ENCODE measurements at places on chromosomes 1 and 21. TPM values are rescaled to one million over a fixed set of nuclear protein-coding genes. Genes with fewer than 3 reads are reported as not detected.

DPM3 gene
- 46.5 TPM for total RNA-seq

DNA sequence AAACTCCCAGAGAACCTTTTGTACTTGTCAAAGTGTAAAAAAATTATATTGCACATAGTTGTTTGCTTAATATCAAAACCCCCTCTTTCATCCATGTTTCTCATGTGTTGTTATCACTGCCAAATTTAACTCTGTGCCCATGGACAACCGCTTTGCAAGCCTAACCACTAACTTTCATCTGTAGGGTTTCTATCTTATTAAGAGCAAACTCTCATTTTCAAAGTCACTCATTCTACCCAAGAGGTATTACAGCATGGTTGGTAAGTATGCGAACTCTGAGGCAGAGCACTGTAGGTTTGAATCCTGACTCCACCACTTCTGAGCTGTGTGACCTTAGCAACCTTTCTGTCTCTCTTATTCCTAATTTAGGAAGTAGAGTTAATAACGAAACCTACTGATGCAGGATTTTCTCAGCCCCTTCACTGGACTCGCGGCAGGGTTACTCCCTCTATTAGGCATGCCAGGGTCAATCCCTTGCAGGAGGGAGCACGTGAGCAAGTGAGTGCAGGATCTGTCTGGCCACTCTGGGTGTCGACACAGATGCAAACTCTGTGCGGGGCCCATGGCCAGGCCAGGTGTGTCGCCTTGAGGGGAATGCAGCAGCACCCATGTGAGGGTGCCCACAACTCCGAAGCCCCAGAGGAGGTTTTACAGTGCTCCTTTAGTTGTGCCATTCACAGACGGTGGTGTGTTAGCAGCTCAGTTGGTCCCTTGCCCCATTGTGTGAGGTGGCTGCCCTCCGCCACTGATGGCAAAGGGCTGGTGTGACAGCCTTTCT is 361.5 kb upstream of the ADGRL2 start:
- no peaks in the 10 kb centered on the region for H3K4me1 ChIP-seq
- H3K4me3 ChIP-seq = no peak overlapping the region
- no peaks in the 10 kb centered on the region for H3K27me3 ChIP-seq
- no peak for DNase-seq

DNA sequence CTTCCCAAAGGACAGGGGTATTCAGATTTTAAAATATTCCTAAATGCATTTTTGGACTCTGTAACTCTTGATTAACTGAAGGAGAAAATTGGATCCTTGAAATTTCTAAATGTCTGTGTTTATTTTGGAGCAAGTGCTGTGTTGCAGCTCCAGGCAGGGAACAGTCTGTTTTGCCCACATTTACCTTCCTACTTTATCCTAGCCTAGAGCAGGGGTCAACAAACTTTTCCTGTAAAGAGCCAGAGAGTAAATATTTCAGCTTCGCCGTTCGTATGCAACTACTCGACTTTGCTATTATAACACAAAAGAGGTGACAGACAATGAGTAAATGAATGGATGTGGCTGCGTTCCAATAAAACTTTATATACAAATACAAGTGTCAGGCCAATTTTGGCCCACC is 402.2 kb downstream of the GPATCH2 start:
- no peak overlapping the region for H3K4me3 ChIP-seq
- H3K36me3 ChIP-seq = no peaks in the 10 kb centered on the region
- no peaks in the 10 kb centered on the region for H3K4me1 ChIP-seq
- no peak for DNase-seq

DNA sequence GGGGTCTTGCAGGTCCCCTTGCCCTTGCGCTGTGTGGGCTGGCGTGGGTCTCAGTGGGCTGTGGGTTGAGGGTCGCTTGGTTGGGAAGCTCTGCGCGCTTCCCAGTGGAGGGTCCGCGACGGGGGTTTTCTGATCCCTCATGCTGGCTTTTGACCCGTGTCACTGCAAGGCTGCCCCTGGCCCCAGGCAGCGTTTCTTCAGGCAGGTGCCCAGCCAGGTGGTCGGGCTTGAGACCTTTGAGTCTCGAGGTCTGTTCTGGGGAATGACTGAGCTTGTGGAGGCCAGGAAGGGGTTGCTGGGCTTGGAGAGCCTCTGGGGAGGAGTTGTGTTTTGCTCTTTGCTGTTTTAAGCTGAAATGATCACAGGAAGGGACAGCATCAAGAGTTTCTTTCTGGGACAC is 5.3 kb downstream of the SKI start:
- peaks cover 91% of the 10 kb centered on the region for H3K4me1 ChIP-seq
- no peaks in the 10 kb centered on the region for H3K36me3 ChIP-seq
- no peaks in the 10 kb centered on the region for H3K27me3 ChIP-seq
- peak overlapping the region; percentile 93 for H3K27ac ChIP-seq
- no peak for DNase-seq

DNA sequence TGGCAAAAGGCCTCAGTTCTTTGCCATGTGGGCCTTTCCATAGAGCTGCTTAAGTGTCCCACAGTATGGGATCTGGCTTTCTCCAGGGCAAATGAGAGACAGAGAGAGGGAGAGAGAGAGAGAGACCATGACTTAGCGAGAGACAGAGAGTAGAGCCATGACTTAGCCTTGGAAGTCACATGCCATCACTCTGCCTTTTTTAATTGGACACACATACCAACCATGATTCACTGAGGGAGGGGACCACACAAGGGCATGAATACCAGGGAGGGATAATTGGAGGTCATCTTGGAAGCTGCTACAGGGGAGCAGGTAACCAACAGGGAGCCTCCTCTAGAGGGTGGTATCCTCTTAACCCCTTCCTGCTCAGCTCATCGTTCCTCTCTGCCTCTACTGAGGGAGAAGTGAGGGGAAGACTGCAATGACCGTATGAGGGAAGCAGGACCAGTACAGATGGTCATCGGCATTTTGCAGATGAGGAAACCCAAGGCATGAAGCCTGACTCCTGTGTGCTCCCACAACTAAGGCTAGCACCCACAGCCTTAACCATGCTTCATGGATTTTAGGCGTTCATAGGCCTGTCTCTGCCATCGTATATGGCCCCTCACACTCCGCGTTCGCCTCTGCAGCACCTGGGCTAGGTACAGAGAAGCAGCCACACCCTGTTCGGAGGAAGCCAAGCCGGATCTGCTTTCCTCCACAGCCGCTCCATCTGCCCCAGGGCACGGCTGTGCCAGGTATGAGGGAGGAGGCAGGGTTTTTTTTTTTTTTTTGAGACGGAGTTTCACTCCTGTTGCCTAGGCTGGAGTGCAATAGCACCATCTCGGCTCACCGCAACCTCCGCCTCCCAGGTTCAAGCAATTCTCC is 38.6 kb downstream of the MEF2D start:
- H3K27ac ChIP-seq = peak overlapping the region; percentile 52
- peaks cover 21% of the 10 kb centered on the region for H3K36me3 ChIP-seq
- no peaks in the 10 kb centered on the region for H3K27me3 ChIP-seq
- no peak overlapping the region for H3K4me3 ChIP-seq
- no peaks in the 10 kb centered on the region for H3K4me1 ChIP-seq

FOXE3 gene
- not detected for total RNA-seq

GRCh38 chr1:119711804-119712341 is at the start of gene PHGDH:
TSS of gene PHGDH (plus strand) at chr1:119711934. CDS start at chr1:119712023, 89 bp downstream.
- H3K36me3 ChIP-seq = no peaks in the 10 kb centered on the region
- peak; percentile 78 for DNase-seq
- H3K4me3 ChIP-seq = peak within 1 kb of the TSS; percentile 46
- H3K27me3 ChIP-seq = no peaks in the 10 kb centered on the region
- peak within 1 kb of the TSS; percentile 70 for H3K27ac ChIP-seq

DNA sequence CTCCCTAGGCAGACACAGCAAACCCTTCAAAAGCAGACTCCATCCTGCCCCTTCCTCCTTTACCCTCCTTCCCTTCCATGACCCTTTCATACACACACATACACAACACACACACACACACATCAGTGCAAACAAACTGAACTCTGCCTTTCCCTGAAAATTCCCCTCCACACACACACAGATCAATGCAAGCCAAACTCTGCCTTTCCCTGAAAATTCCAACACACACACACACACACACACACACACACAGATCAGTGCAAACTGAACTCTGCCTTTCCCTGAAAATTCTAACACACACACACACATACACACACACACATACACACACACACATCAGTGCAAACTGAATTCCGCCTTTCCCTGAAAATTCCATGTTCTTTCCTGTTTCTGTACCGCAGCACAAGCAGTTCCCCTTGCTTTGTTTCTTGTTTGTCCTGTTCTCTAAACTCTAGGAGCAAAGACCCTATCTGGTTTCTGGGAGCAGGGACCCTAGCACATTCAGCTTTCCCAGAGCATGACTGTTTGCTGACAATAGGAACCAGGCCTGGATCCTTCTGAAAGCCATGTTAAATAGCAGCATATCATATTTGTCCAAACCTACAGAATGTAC is 91.0 kb downstream of the PTPN14 start:
- no peaks in the 10 kb centered on the region for H3K4me1 ChIP-seq
- no peak overlapping the region for H3K27ac ChIP-seq
- no peak overlapping the region for H3K4me3 ChIP-seq
- H3K27me3 ChIP-seq = no peaks in the 10 kb centered on the region

AMIGO1 gene
- 11.0 TPM for total RNA-seq

- H3K27ac ChIP-seq = no peak overlapping the region
- no peak overlapping the region for H3K4me3 ChIP-seq
- H3K36me3 ChIP-seq = no peaks in the 10 kb centered on the region
These were observed 17.0 kb downstream of the CITED4 start for GRCh38 chr1:40844887-40845878.

UBXN10 gene
- 7.3 TPM for total RNA-seq

GRCh38 chr1:244496186-244496585 is 35.1 kb downstream of the CATSPERE start:
- no peaks in the 10 kb centered on the region for H3K36me3 ChIP-seq
- H3K4me1 ChIP-seq = no peaks in the 10 kb centered on the region
- H3K27me3 ChIP-seq = no peaks in the 10 kb centered on the region
- H3K4me3 ChIP-seq = no peak overlapping the region

Measured in right atrium auricular region (tissue), 2 donors.